ENCODE measurements at places on chromosomes 4 and X.

DNA sequence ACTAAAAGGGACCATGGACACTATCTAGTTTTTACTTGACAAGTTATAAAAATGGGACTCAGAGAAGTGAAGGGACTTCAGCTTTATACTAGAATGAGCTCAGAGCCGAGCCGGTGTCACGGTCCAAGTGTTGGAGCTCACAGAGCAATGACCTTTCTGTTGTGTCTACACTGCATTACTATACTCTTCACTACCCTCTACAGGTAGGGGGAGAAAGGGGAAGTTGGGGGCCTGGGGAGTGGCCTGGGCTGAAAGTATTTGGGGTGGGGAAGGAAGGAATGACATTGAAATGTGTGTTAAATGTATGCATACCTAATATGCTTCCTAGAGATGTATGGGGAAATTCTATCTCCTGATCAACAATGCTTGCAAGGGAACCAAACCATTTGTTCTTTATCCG lies 48.8 kb upstream of the HHIP start:
- no peak for DNase-seq

GRCh38 chr4:33078145-33078544 lies 2358.0 kb downstream of the PCDH7 start:
- DNase-seq, result no peak

DNA sequence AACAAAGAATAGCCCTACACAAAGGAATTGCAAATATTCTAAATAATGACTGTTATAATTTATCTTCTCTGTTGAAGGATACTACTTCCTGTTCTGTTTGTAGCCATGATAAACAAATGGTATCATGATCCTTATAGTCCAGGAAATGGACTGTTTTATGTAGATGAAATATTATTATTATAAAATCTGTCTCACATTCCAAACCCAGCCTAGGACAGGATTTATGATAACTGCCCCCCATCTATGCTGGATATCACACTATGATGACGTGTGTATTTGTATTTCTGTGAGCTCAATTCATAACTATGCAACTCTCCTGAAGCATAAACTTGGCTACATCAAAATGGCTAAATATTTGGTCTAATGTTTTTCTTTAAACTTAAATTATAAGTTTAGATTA lies 21.3 kb downstream of the DMD start:
- DNase-seq, result no peak

GRCh38 chr4:47418147-47418546 lies 45.4 kb downstream of the COMMD8 start:
- no peak for DNase-seq

DNA sequence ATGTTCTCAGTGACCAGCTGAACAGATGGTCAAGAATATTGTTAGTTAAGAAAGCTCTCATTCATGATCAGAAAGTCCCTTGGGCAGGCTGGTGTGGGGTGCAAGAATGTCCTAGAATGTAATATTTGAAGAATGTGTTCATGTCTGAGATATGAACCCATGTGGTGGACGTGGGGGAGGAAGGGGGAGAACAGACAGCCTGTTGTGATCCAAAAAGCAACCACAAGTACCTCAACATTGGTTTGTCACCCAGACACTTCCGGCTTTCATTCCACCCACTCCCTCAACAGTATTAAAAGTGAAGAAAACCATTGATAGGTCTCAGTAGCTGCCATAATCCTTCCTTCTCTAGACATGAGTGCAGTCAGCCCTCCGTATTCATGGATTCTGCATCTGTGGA lies 82.2 kb downstream of the MAML3 start:
- no peak for DNase-seq

DNA sequence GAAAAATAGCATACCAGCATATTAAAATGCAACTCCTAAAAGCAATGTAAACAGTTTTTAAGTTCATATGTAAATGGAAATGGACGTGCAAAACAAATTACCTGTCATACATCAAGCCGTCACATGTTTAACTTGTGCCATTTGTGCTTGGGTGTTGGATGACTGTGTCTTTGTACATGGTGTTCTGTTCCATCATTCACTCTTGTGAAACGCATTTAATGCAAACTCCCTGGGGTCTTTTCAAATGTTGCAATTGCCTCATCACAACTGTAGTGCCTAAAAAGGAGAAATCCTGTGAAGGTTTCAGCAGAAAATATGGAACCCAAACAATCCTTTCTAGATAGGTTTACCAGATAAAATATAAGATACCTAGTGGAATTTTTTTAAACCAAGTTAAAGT lies 52.4 kb downstream of the PHOX2B start:
- no peak for DNase-seq

GRCh38 chr4:48780865-48781214 lies 761 bp upstream of the FRYL start:
- DNase-seq, result peak; percentile 30

DNA sequence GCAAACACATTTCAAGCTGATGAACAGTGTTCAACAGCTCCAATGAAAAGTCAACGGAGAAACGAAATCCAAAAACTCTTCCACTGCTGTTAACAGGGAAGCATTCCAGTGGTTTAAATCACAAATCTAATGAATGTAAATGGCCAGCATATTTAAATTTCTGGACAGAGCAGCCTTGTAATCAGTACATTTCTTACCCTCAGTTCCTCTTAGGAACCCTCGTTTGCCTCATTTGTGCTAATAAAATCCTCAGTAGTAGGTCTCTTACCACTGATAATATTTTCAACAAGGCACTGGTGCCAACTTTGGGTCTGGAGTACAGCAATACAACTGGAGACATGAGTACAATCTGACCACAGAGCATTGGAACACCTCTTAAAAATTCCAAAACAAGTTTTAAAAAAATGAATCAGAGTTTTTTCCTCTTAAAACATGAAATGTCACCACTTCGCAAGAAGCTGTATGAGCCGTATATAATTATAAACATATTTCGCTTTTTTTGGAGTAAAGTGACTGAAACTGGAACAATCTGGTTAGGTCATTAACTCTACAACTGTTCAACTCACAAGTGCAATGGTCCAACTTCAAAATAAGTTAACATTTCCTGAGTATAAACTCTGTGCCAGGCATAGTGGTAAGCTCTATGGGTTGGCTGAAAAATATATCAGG lies 211.2 kb downstream of the CPEB2 start:
- no peak for DNase-seq

DNA sequence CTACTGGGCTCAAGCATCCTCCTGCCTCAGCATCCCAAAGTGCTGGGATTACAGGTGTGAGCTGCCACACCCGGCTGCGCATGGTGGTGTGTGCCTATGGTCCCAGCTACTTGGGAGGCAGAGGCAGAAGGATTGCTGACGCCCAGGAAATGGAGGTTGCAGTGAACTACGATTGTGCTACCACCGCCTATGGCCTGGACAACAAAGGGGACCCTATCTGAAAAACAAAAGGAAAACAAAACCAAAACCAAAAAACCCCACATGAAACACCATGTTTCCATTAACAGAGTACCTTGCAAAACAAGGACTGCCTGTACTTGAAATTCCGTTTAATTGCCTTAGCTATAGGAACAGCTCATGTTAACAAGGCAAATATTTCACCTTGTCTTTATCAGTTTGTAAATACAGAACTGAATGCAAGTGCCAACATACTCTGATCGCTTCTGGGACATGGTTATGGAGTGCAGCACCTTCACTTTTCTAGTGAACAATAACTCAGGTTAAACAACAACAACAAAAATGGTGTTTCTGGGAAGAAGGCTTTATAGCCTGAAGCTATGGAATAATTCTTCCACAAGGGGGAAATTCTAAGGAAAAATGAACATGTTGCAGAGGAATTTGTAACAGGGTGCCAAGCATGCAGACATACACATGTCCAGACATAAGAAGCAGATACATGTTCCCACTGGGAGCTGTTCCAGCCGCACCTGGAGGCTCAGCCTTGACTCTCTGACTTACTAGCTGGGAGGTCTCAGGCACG lies 73.2 kb upstream of the STS start:
- DNase-seq, result no peak

GRCh38 chr4:100420571-100420970 lies 97.3 kb downstream of the EMCN start:
- no peak for DNase-seq

DNA sequence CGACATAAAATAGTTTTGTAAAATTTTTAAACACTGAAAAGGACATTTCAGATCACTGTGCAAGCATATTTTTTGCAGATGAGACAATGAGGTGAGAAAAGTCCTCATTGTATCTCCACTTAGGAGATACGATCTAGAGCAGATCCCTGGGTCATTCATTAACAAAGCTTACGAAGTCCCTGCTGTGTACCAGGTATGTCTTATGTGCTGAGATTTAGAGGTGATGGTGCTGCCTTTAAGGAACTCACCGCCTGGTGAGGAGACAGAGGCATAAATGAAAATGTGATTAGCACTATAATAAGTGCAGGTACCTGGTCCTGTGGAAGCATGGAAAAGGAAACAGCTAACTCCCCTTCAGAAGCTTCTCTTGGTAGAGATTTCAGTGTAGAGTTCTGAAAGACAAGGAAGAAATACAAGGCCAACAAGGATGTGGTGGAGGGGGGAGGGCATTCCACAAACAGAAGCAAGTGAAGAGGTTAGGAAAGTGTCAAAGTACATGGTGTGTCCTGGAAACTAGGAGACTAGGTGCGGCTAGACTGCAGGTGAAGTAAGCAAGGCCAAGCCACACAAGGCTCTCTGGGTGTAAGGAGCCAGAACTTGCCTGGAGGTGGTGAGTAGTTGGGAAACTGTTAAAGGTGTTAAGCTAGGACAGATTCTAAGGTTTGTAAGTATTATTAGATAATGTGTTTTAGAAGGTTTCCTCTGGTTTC lies 1.5 kb upstream of the NDNF start:
- DNase-seq, result no peak

Data from uterus (tissue), 4 donors.